ENCODE measurements at places on chromosomes 7 and 10.

DNA sequence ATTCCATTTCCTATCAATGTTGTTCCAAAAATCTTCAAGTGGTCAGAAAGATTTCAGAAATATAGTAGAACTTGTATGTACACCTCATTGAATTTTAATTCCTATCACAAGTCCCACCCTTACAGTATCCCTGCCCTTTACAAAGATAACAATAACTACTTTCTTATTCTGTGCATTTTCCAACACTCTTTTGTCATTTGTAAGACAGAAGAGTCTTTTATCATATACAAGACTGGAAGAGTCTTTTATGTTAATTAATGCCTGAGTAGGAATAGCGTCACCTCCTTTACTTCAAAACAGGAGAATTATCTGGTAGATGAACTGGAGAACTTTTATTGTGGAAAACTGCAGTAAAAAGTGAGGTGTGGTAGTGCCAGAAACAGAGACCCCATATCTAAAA, 193.9 kb upstream of the SEMA3C start:
- no peak overlapping the region for H3K4me3 ChIP-seq
- H3K27ac ChIP-seq = no peak overlapping the region
- no peaks in the 10 kb centered on the region for H3K4me1 ChIP-seq
- H3K27me3 ChIP-seq = no peaks in the 10 kb centered on the region
- DNase-seq = no peak
- H3K36me3 ChIP-seq = no peaks in the 10 kb centered on the region

- H3K27me3 ChIP-seq = no peaks in the 10 kb centered on the region
- no peak for DNase-seq
- H3K36me3 ChIP-seq = no peaks in the 10 kb centered on the region
- no peak overlapping the region for H3K27ac ChIP-seq
- H3K4me1 ChIP-seq = peaks cover 10% of the 10 kb centered on the region
Measured at GRCh38 chr7:41809940-41810576, 107.2 kb upstream of the INHBA start.

GRCh38 chr10:52004342-52004949, 305.1 kb upstream of the CSTF2T start:
- H3K27me3 ChIP-seq = peaks cover 9% of the 10 kb centered on the region
- H3K4me1 ChIP-seq = no peaks in the 10 kb centered on the region
- no peaks in the 10 kb centered on the region for H3K36me3 ChIP-seq
- H3K27ac ChIP-seq = no peak overlapping the region

DNA sequence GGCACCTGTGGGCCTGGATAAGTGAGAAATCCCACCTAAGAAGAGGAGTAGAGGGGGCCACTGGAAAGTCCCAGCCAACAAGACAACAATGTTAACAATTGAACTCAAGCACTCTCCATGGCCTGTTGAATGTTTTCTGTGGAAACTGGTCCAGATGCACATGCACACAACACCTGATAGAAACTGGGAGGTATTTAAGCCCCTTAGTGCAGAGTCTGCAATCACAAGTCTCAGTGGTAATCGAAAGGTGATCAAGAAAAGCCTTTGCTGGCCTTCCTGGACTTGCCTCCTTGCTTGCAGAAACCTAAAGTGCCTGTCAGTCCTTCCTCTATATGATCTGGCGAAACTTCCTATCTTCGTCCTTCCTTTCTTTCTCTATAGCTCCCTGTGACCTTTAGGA, 30.6 kb upstream of the HNRNPH3 start:
- no peaks in the 10 kb centered on the region for H3K27me3 ChIP-seq
- H3K4me1 ChIP-seq = no peaks in the 10 kb centered on the region
- no peak overlapping the region for H3K27ac ChIP-seq
- no peak for DNase-seq
- H3K4me3 ChIP-seq = no peak overlapping the region

All from activated CD4-positive, alpha-beta memory T cell treated with anti-CD3 and anti-CD28 coated beads, Interleukin-2, amount 10 ng/mL, durations not matched to agents 7 days and 5 days (primary cell).